ENCODE measurements at places on chromosomes 11 and 22.

DNA sequence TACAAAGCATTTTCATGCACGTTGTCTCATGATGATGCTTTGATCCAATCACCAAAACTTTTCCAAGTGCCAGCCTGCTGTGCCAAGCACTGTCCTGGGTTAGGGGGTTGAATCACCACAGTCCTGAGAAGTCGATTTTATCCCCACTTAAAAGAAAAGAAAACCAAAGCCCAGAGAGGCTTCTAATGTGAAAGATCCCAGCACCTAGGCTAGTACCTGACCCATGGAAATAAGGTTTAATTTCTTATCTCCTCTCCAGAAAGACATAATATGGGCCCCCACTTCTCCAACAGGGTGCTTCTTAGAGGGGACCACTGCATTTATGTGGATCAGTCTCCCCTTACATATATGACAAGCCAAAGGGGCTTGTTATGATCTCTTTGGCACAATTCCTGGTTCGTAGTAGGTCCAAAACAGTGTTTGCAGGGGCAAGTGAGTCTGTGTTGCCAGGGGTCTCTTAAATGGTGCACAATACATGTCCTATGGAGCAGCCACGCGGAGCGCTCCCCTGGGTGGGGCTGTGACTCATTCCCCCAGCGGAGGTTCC, 1.9 kb upstream of the BCL9L start:
- no peak for DNase-seq

- DNase-seq = no peak
Measured at GRCh38 chr11:83361831-83362230, 75.7 kb upstream of the CCDC90B start.

- no peak for DNase-seq
Measured at GRCh38 chr11:105148241-105148640, 8.7 kb upstream of the CARD18 start.

GRCh38 chr11:26896719-26897118, 97.2 kb upstream of the FIBIN start:
- DNase-seq = no peak

- DNase-seq = no peak
Measured at GRCh38 chr11:74846770-74847169, 98.1 kb downstream of the RNF169 start.

DNA sequence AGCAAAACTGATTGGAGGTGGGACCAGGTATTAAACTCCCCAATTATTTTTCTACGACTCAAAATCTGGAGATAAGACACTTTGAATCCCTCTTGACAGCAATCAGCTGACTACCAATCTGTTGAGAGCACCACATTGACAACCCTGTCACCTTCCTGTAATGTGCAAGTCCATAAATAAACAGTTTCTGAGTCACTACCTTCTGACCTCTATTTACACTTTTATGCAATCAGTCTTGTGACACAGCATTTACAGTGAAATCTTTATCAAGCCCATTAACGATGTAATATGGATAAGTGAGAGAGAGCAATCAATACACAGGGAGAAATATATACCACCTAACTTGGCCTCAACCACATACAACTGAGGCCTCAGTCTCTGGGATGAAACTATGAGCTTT, 283.7 kb upstream of the ANO5 start:
- no peak for DNase-seq

DNA sequence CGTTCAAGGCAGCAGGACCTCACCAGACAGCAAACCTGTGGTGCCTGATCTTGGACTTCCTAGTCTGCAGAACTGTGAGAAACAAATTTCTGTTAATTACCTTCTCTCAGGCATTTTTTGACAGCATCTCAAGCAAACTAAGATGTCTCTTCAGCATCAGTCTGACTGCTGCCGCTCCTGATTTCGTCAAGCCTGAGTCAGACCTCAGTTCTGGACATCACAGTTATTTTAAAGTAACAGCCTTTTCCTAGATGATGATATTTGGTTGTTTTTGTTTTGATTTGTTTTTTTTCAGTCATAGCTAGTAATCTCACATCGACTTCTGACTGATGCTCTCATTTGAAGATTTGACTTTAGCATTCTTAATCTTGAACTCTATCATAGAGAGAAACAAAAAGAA, 71.9 kb downstream of the BLID start:
- no peak for DNase-seq

GRCh38 chr11:122782222-122782621, 56.1 kb upstream of the CRTAM start:
- DNase-seq = no peak

- DNase-seq = no peak
Measured at GRCh38 chr11:45253640-45254039, 32.5 kb downstream of the SYT13 start.

- no peak for DNase-seq
Measured at GRCh38 chr11:59938132-59938531, at the start of gene OOSP1. TSS of gene OOSP1 (plus strand) at chr11:59938432. CDS start at chr11:59938455, 23 bp downstream.

- DNase-seq = no peak
Measured at GRCh38 chr22:38943201-38943600, 14.2 kb upstream of the APOBEC3A start.

GRCh38 chr11:67558084-67558772, 25.4 kb upstream of the GSTP1 start:
- DNase-seq = no peak

DNA sequence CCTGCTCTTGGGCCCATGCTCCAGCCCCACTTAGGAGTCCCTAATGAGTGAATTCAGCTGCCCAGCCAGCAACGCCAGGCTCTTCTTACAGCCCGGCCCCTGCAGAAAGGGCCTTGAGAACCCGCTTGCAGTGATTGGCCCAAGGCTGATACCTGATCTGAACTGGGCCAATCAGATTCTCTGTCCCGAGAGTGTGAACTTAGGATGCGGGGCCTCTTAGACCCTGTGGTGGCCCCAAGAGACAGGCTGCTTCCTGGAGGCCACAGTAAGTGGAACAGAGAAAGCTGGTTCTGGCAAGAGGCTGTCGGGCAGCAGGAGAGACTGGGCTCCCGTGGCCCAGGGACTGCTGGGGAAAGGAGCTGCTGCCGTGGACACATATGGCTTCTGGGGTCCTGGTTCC, 11.5 kb downstream of the VSTM5 start:
- no peak for DNase-seq

GRCh38 chr11:92246630-92247029, 22.0 kb downstream of the FAT3 start:
- DNase-seq = no peak

DNA sequence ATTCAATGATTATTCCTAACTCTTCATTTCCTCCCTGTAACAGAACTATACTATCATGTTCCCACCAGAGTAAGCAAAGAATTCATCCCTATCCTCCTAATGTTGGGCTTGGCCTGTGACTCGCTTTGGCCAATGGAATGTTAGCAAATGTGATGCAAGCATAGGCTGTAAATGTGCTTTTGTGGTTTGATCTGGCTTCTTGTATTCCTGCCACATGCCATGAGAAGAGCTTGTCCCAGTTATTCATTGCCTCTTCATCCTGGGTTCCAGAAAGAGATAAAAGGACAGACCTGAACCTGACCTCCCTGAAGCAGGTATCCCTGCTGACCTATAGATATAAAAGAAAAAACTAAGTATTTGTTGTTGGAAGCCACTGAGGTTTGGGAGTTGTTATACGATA, 51.0 kb downstream of the SYTL2 start:
- no peak for DNase-seq

DNA sequence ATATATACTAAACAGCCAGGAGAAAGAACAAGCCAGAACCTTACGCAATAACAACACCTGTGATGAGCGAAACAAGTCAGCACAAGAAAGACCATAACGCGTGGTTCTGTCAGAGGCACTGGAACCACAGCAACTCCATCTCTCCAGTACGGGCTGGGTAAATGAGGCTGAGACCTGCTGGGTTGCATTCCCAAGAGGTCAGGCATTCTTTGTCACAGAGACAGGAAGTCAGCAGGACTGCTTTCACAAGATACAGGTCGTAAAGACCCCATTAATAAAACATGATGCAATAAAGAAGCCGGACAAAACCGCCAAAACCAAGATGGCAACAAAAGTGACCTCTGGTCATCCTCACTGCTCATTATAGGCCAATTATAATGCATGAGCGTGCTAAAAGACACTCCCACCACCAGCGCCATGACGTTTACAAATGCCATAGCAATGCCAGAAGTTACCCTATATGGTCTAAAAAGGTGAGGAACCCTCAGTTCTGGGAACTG, 21.7 kb downstream of the TPST2 start:
- DNase-seq = no peak

DNA sequence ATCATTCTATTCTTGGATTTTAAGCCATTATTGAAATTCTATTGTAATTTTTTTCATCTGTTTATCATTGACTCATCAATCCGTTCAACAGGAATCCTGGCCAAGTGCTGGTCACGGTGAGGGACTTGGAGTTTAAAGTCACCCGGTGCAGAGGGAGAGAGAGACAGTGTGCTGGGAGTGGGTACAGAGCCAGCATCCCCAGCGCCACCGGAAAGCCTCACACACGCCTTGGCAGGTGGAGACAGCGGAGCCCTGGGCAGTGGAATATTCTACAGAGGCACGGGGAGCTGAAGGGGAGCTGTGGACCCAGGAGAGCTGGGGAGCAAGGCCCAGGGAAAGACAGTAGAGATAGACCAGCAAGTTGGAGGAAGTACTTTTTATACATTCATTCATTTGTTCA, 787.6 kb downstream of the BRD1 start:
- no peak for DNase-seq

- DNase-seq = no peak
Measured at GRCh38 chr11:133531971-133532651, at the start of gene OPCML. TSS of gene OPCML (minus strand) at chr11:133532501.

- DNase-seq = no peak
Measured at GRCh38 chr11:101444851-101445250, 139.0 kb downstream of the TRPC6 start.

GRCh38 chr11:34380696-34381095, 22.9 kb upstream of the ABTB2 start:
- no peak for DNase-seq

- peak; percentile 13 for DNase-seq
Measured at GRCh38 chr11:2975594-2975993, 16.5 kb downstream of the NAP1L4 start.

DNA sequence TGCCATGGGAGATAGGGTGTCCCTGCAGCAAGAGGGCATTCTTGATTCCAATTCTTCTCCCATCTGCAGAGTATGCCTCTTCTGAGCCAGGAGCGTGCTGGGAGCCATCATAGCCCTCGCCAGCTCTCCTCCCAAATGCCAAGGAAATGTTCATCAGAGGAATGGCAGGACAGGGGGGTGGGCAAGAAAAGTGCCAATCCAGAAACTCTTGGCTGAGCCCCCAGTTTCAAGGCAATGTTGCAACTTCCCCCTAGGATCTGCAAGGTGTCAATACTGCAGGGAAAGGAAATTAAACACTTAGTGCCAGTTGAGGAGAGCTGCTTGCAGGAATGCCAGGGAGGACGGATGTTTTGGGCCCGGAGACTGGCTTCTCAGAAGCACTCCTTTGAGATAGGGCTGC, 94.8 kb upstream of the PRDM11 start:
- no peak for DNase-seq

GRCh38 chr11:105719073-105719822, 109.4 kb downstream of the GRIA4 start:
- no peak for DNase-seq

- no peak for DNase-seq
Measured at GRCh38 chr11:95341221-95341620, 110.2 kb upstream of the SESN3 start.

DNA sequence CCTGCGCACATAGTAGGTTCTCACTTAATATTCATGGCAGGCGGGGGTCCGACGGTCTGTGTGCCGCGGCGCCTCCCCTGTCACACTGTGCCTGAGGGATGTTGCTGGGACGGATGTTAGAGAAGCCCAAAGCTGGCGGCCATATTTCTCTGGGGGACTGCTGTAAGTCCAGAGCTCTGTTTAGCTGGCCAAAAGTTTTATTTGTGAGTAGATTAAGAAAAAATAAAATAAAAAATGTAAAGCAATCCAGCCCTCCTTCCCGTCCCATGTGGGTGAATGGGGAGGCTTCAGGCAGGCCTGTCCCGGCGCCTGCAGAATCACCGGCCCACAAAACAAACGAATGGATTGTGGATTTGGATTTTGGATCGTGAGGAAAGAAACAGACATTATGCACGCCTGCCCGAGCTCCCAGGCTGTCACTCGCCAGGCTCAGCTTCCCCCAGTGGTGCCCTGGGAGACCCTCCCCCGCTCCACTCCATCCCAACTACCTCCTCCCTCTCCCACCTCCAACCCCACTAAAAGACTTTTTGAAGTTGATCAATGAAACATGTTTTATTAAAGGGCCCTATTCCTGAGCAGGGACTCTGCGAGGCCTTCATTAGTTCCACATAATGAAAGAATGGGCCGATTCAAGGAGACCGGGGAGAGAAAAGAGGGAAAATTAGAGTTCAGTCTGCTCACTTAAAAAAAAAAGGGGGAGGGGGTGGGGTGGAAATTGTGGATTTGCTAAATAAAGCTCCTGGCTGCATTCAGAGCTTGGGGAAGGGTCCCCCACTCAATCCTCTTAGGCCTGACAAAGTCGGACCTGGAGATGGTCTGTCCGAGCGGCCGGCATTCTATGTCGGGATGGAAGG, 20.4 kb upstream of the SCUBE1 start:
- no peak for DNase-seq

DNA sequence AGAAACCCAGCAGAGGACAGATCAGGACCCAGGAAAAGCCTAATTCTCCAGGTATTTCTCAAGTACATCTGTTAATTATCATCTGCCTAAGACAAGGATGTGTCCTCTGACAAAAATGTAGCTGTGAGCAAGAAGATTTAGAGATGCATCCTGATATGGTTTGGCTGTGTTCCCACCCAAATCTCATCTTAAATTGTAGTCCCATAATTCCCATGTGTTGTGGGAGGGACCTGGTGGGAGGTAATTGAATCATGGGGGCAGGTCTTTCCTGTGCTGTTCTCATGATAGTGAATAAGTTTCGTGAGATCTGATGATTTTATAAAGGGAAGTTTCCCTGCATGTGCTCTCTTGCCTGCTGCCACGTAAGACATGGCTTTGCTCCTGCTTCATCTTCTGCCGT, 381.8 kb downstream of the BUD13 start:
- DNase-seq = no peak

GRCh38 chr11:111512296-111513239, at the start of gene BTG4:
TSS of gene BTG4 (minus strand) at chr11:111512386. CDS start at chr11:111498776, 13,610 bp downstream.
- DNase-seq = peak; percentile 53

- no peak for DNase-seq
Measured at GRCh38 chr11:64333556-64333955, 6.4 kb upstream of the CCDC88B start.

DNA sequence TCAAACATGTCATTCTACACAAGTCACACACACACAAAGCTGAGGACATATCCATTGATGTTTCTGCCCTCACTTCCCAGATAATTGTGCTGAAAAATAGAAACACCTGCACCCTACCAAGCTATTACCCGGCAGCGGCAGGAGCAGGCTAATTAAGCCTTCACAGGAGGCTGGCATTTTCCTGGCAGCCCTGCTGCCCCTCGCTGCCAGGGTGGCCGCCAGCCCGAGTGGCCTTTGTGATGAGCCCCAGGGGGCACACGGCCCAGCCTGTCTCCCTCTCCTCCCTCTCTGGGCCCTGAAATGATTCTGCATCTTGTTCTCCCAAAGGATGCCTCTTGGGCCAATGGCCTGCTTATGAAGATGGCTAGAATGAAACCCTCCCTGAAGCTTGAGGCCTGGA, 76.2 kb upstream of the TP53I11 start:
- peak; percentile 90 for DNase-seq

GRCh38 chr22:37636186-37636948, 3.1 kb upstream of the SH3BP1 start:
- DNase-seq = no peak
